Fibroblast of skin of right quadriceps (primary cell): ENCODE measurements at places on chromosomes 11 and 22.

- no peak for DNase-seq
These were observed 23.8 kb downstream of the TAF1D start for GRCh38 chr11:93717501-93717900.

GRCh38 chr22:26364066-26365015 is 64.7 kb upstream of the ASPHD2 start:
- DNase-seq, result peak; percentile 70

DNA sequence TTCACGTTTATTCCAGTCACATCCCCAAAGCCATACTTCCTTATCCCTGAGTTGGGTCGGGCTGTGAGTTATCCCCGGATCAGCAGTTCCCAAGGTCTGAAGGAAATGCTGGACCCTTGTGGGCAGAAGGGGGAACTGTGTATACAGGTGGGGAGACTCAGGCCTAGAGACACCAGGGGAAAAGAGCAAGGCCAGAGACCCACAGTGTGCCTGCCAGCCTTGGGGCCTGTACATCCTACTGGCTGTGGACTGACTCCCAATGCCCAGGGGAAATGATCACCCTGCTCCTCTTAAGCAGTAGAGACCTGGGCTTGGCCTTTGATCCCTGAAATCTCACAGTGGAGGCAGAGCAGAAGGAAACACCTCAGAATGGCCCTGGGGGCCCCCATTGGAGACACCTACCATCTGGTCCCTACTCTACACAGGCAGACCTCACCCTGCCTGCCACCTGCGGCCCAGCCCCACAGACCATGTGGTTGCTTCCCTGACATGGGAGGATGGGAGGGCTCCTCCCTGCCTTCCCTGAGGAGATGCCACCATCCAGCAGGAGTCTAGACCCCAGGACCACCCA is 1.3 kb downstream of the SELENOM start:
- DNase-seq, result no peak

DNA sequence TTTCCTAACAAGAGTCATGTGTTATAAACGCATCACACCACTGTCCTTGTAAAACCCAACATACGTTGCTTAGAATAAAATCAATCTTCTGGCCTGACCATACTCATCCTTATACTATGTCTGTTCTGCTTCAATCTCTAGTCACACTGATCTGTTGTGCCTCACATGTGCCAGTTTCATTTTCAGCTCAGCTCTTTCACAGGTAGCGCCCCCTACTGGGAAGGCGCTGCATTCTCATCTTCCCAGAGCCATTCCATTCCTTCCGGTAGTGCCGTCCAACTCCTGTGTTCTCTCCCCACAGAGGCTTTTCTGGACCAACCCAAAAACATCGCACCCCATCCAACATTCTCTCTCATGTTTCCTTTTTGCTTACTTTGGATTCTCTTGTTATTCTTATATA is 22.2 kb downstream of the CASP5 start:
- DNase-seq, result no peak

DNA sequence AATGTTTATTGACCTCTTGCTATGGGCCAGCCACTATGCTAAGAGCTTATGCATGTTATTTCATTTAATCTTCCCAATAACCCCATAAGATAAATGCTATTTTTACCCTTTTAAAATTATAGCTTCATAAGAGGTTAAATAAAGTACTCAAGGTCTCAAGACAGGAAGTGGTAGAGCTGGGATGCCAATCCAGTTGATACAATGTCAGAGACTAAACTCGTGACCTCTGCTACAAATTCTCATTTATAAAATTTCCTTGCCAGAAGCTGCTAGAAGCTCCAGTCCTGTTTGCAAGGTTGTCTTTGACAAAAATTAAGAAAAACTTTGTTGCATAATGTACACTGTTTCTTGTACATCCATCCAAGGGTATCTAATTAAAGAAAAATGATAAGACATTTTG is 265.9 kb upstream of the MPPED2 start:
- DNase-seq, result no peak

DNA sequence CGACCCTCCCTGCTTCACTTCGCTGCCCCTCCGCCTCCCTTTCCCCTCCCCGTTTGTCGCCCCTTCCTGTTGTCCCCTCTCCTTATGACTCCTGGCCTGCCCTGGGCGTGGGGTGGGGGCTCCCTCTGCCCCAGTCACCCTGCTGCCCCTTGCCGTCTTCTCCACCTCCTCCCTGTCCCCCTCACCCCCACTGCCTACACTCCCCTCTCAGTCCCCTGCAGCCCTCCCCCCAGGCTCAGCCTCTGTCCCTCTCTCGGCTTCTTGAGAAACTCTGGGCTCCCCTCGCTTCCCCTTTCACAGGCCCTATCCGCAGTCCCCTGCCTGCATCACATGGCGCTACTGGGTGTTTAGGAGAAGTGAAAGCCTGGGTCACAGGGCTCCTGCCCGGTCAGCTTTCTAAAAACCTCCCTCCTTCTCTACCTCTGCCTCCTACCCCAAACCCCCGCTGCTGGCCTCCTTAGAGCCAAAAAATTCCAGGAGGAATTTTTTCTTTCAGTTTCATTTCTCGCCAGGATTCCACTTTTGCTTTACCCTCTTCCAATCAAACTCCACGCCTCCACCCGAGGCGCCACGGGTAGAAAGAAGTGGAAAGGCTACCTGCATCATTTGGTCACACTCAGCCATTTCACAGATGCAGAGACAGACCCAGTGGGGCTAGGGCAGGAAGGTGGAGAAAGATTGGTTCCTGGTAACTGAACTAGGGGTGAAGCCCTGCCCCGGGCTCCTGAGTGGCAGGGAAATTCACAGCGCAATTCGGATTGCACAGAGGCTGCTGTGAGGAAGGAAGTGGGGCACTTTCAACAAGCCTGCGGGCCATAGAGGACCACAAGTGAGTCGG is at the start of gene SLC15A3:
SLC15A3 (minus strand) TSS at position 273 of the 838 bp plus-strand sequence. CDS start 625 bp downstream, outside the sequence.
- DNase-seq, result peak; percentile 34

DNA sequence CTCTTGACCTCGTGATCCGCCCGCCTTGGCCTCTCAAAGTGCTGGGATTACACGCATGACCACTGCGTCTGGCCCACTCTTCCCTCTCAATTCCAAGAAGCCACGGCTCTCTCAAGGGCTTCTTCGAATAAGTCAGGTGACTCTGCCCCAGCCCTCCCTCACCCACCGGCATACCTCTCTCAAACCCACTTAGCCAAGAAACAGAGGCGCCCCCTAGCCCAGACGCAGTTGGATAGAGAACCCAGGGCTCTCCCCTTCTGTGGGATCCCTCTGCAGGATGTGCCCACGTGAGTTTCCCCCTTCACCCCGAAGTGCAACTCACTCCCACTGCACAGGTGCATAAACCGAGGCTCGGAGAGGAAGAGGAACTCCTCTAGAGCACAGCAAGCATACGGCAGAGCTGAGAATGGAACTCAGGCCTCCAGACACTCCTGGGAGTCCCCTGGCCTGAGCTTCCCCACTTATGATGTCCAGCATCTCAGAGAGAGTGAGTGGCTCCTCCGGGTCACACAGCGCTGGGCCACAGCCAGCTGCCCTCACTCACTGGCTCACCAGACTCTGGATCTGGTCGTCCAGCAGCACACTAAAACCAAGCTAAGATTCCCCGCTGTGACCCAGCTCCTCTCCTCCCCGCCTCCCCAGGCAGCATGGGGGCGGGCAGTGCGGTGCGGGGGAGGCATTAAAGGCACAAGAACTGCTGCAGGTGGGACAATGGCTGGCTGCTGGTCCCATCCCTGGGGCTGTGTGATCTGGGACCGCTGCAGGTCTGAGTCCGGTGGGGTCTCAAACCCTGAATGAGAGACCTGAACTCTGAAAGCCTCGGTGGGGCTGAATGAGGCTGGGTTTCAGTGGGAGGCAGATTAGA is 16.8 kb upstream of the RGL4 start:
- DNase-seq, result no peak

- no peak for DNase-seq
These were observed 12.3 kb downstream of the KCNJ1 start for GRCh38 chr11:128854841-128855240.

DNA sequence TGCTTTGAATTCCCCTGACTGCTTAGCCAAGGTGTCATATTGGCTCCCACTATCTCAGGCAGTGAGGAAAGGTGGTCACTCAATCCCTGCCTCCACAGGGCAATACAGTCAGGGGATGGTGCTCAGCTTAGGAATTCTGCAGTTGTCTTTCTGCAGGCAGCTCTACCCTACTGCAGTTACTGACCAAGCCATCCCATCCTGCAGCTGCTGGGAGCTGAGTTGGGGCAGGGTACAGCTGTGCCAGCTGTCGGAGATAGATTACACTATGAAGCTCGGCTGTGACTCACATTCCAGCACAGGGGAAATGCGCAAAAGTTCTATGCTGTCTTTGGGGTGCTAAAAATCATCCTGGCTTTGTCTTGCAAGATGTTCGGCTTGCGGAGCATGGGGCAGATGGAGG is 4.4 kb upstream of the DAGLA start:
- DNase-seq, result no peak

DNA sequence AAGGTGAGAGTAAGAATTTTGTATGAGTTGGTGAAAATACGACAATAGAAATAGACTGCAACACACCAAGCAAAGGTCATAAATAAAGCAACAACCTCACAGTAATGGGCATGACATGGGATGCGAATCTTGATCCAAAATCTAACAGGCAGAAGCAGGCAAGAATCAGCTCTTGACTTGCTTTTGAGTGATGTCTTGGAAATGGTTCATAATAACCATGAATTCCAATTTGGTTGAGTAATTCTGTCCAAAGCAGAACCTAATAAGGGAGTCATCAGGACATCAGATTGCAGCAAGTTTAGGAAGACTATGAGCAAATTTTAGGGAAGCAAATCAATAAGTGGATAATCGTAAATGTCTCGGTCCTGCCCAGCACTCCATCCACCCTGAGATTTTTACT is 224.0 kb upstream of the ISX start:
- DNase-seq, result peak; percentile 29
